ENCODE measurements at places on chromosomes 13 and 19.

GRCh38 chr13:107881362-107881761 lies 334.0 kb downstream of the LIG4 start:
- DNase-seq = no peak

GRCh38 chr19:3392480-3392879 lies 26.1 kb downstream of the NFIC start:
- DNase-seq = no peak

GRCh38 chr19:55720801-55721200 lies 17.4 kb downstream of the NLRP9 start:
- DNase-seq = no peak

GRCh38 chr13:91331047-91331915 lies 16.2 kb upstream of the MIR17HG start:
- DNase-seq = no peak

GRCh38 chr19:47024502-47024901 lies 4.9 kb downstream of the NPAS1 start:
- DNase-seq = no peak

- peak; percentile 79 for DNase-seq
Measured at GRCh38 chr19:29672933-29673336, 7.7 kb downstream of the PLEKHF1 start.

- no peak for DNase-seq
Measured at GRCh38 chr13:36432106-36432544, at the start of gene CCNA1. TSS of gene CCNA1 (plus strand) at chr13:36432495. CDS start at chr13:36433057, 562 bp downstream.

- DNase-seq = no peak
Measured at GRCh38 chr13:34246511-34246910, 428.6 kb downstream of the RFC3 start.

DNA sequence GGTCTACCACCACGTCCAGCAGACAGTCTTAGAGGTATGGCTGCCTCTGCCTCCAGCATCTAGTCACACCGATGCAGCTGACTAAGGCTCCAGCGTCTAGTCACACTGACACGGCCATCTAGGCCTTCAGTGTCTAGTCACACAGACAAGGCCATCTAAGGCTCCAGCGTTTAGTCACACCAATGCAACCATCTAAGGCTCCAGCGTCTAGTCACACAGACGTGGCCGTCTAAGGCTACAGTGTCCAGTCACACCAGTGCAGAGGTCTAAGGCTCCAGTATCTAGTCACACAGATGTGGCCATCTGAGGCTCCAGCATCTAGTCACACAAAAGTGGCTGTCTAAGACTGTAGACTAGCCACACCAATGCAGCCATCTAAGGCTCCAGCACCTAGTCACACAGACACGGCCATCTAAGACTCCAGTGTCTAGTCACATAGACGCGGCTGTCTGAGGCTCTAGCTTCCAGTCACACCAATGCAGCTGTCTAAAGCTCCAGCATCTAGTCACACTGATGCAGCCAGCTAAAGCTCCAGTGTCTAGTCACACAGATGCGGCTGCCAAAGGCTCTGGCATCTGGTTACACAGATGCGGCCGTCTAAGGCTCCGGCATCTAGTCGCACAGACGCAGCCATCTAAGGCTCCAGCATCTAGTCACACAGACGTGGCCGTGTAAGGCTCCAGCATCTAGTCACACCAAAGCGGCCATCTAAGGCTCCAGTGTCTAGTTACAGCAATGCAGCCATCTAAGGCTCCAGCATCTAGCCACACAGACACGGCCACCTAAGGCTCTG lies 55.1 kb downstream of the KLF2 start:
- no peak for DNase-seq

DNA sequence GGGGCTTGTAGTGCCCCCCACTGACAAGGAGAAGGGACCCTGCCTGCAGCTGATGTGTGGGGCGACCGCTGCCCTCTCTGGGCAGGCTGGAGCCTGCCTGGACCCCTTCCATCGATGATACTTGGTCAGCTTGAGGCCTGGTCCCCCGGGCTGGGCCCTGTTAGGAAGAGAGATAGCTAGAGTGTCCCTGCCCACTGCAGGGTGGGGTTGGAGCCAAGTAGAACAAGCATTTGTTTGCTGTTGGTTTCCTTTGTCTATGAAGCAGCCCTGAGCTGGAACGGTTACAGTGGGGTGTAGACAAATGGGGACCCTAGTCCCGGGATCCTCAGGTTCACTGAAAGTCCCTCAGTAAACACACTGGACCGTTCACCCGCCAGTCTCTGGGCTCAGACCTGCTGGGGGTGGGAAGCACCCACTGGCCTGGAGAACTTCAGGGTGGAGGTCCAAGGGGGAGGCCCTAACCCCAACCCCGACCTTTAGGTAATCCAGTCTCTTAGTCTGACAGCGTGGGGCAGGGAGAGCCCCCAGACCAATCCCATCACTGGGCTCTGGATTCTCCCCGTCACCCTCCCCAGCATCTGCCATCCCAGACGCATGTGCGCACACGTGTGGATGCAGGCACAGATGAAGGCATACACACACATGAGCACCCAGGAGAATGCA lies 204.8 kb upstream of the ZNF536 start:
- no peak for DNase-seq

DNA sequence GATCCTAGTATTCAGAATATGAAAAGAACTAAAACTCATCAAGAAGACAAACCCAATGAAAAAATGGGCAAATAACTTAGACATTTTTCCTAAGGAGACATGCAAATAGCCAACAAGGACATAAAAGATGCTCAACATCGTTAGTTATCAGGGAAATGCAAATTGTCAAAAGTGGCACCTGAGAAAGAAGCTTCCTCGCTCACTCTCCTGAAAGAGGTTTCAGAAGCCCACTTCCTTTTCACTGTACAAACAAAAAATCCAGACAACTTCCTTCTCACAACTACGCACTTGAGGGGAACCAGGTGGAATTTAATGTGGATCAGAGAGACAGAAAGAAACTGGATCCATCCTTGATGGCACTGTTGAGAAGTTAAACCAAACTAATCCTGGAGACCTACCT lies 41.5 kb downstream of the KLF12 start:
- no peak for DNase-seq

DNA sequence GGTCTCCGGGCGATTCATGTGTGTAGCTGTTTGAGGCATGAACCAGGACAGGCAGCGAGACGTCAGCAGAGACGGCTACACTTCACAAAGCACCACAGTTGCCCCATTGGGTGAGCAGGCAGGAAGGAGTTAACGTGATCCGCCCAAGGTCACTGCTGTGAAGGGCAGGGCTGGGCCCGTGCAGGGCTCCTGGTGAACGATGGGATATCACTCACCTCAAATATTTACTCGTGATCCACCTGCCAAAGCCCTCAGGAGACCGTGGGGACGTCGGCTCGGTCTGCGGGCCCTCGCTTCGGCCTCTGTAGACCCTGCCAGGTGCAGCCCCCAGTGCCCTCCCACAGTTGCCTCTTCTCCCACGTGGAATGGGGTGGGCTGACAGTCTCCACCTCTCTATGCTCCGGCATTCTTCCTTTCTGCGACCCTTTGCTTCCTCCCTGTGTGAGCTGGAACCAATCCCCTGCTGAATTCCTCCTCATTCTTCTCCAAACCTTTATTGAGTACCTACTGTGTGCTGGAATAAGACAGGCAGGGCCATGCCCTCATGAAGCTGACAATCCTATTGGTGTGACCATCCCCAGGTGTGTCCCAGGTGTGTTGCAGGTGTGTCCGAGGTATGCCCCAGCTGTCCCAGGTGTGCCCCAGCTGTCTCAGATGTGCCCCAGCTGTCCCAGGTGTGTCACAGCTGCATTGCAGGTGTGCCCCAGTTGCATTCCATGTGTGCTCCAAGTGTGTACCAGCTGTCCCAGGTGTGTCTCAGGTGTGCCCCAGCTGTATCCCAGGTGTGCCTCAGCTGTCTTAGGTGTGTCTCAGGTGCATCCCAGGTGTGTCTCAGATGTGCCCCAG lies 2.0 kb upstream of the GRK1 start:
- no peak for DNase-seq

- no peak for DNase-seq
Measured at GRCh38 chr19:3516675-3517207, 10.6 kb downstream of the FZR1 start.

- no peak for DNase-seq
Measured at GRCh38 chr19:45574526-45574925, 10.1 kb downstream of the OPA3 start.

DNA sequence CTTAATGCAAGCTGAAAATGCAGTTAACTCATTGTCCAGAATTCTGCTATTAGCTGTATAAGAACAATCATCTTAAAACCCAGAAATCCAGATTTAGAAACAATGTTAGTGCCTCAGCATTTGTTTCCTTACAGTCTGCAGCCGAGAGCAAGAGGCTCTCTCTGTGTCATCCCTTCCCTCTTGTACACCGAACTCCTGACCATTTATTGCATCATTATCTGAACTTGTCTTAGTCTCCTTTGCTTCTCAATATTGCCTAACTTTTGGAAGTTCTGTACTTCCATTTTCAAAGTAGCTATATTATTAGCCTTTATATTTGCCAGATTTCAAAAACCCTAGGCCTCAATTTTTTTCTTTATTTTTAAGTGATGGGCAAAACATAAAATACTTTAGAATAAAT lies 27.1 kb downstream of the RNASEH2B start:
- no peak for DNase-seq

GRCh38 chr13:66859078-66859477 lies 371.1 kb downstream of the PCDH9 start:
- no peak for DNase-seq

DNA sequence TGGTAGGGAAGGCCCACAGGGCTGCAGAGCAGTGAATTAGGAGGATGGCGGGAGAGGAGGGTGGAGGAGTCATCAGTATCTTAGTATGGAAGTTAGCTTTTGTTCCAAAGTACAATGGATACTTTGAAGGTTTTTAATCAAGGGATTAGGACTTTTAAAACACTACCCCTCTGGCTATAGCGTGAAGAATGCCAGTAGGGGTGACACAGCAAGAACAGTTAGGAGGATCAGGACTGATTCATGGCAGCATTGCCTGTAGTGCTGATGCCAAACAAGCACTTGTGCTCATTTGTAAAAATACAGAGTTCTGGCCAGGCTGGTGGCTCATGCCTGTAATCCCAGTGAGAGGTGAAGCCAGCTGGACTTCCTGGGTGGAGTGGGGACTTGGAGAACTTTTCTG lies 46.2 kb downstream of the SKA3 start:
- no peak for DNase-seq

DNA sequence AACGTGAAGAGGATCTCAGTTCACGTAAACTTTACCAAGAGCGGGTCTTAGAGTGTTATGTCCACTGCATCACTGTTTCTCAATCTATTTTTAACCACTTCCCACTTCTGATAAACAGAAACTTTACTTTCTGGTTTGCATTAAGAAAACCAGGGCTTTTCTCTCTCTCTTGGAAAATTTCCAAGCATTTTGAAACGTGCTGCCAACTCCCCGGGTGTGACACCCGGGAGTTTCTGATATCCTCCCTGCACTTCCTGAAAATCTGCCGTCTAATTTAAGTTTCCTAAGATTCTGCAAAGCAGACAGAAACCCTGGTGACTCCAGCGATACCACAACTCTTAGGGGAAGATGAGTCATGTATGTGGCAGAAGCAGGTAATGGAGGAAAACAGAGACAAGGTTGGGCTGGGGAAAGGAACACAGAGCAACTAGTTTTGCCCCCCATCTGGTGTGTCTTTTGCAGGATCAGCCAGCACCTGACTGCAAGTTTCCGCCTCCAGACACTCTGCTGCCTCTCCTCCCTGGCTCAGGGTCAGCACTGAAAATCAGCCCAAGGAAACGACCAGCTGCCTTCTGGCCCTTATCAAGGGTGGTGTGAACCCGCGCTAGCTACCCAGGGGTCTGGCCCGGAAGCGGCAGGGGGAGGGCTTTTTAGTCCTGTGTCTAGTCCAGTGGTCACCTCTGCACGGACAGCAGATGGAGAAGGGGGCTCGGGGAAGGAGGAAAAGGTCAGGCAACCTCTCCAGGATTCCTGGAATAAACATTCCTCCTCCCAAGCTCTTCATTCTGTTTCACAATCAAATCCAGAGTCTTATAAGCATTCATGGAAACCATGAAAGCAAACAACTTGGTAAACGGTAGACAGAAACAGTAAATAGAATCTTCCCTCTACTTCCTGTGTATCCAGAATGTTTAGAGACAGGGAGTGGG lies 11.3 kb upstream of the FFAR2 start:
- no peak for DNase-seq

GRCh38 chr13:106418556-106418955 lies 116.9 kb downstream of the EFNB2 start:
- no peak for DNase-seq

DNA sequence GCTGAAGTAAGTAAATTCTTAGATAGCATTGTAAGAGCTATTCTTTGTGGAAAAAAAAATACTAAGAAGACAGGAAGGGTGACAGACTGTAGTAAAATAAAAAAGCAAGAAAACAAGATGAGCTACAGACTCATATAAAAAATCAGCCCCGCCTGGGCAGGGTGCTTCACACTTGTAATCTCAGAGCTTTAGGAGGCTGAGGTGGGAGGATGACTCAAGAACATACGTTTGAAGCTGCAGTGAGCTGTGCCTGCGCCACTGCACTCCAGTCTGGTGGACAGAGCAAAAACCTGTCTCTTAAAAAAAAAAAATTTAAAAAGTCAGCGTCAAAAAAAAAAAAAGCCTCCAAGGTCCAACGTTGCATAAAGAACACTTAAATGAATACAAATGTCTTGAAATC lies 102.1 kb downstream of the VWA8 start:
- DNase-seq = no peak

GRCh38 chr13:106182404-106182803 lies 353.1 kb downstream of the EFNB2 start:
- no peak for DNase-seq

GRCh38 chr19:48560095-48560530 lies 8.1 kb downstream of the SULT2B1 start:
- DNase-seq = no peak

GRCh38 chr19:48770266-48770665 lies 14.9 kb downstream of the FGF21 start:
- no peak for DNase-seq

GRCh38 chr19:28466107-28467045 lies 746.6 kb downstream of the UQCRFS1 start:
- peak; percentile 9 for DNase-seq

DNA sequence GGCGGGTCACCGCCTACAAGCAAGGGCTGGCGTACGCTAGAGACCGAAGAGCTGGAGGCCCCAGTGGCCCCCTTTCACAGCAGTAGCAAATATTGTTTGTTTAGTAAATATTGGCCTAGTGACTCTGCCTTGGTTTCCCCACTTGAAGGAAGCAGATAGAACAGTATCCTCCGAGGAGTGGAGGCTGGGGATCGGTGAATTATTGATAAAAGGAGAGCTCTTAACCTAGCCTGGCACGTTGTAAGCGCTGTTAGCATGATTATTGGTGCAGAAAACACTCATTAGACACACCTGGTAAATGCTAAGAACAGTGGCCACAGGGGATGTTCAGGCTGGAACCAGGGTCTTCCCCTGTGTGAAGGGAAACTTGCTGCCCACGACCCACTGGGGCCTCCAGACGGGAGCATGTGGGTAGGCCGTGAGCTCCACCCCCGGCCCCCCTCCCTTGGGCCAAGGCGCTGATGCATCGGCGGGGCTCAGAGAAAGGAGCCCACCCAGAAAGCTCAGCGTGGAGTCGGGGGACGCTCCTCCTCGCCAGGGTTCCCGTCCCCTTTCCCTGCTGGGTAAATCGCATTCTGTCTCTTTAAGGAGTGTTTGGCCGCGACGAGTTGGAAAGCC lies 2.3 kb downstream of the IER2 start:
- no peak for DNase-seq

Data from stimulated activated CD8-positive, alpha-beta memory T cell treated with anti-CD3 and anti-CD28 coated beads, Interleukin-15, amount 100 ng/mL, for 4 hours (primary cell).